ENCODE measurements at places on chromosomes 2 and 18.

- DNase-seq: no peak
Measured at GRCh38 chr2:11775384-11775783, 29.0 kb downstream of the LPIN1 start.

DNA sequence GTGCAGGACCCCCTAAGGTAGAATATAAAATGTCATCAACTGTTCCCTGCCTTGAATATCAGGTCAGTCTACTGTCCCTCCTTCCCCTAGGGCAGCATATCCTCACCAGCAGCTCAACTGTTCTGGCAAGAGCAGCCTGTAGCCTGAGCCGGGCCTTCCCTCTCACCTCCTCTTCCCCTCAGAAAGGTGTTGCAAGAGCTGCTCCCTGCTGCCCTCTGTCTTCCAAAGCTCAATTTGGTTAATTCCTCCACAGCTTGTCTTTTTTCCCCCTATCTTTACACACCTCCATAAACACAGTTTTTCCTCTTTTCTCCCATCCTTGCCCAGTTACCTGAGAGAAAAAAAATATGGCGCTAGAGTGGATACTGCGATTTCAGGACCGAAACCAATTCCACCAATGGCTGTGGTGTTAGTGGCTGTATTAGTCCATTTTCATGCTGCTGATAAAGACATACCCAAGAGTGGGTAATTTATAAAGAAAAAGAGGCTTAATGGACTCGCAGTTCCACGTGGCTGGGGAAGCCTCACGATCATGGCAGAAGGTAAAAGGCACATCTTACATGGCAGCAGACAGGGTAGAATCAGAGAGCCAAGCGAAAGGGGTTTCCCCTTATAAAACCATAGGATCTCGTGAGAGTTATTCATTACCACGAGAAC, 184.7 kb downstream of the MREG start:
- DNase-seq: no peak

GRCh38 chr2:54475919-54476318, 19.8 kb downstream of the SPTBN1 start:
- DNase-seq: no peak

DNA sequence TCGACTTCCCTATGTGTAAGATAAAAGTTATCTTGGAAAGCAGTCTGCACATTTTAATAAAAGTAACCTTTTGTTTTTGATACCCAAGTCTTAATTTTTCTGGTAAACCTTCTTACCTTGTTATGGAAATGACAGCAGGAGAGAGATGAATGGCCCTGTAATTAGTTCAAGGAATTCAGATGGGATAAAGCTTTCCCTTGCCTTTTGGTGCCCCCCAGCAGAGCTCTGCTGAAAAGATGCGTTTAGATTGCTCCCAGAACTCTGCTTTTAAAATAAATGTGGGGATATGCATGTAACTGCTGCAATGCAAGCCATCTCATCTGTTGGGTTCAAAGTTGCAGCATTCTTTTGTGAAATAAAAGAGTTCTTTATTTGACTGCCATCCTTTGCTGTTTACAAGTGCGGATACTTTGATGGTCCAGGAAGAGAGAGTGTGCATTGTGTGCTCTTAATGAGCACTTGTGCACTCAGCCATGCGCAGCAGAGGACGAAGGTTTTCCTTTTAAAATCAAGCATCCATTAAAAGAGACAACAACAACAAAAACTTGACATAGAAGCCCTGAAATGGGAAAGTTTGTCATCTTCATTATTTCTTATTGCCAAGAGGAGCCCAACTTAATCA, 176.7 kb upstream of the ST6GAL2 start:
- no peak for DNase-seq

DNA sequence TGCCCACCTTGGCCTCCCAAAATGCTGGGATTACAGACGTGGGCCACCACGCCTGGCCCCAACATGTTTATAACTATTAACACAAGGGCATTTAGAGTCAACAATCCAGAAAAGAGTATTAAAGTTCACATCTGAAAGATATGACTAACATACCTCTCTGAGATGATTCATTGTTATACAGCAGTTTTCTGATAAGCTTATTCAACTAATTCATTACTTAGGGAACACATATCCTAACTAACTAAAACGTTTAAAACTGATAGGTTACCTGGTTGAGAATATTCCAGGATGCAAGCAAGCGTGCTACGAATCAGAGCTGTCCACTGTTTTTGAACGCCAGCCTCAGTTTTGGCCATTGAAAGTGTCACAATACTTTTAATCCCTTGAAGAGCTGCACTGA, 34.0 kb upstream of the STRN start:
- DNase-seq: no peak

DNA sequence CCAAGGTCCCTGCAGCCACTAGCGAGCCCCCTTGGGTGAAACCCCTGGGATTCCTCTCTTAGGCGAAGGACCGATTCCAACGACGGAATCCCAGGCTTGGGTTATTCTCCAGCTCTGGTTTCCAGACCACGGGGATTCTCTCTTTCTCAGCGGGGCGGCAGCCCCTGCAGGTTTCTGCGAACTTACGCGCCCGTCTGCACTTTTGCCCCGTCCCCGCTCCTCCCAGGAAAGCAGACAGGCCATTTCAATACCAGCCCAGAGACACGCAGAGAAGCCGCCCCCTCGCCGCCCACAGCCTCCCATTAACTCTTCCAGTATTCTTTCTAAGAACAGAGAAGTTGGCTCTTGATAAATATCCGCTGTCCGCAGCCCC, 1.2 kb downstream of the CBLN2 start:
- no peak for DNase-seq

DNA sequence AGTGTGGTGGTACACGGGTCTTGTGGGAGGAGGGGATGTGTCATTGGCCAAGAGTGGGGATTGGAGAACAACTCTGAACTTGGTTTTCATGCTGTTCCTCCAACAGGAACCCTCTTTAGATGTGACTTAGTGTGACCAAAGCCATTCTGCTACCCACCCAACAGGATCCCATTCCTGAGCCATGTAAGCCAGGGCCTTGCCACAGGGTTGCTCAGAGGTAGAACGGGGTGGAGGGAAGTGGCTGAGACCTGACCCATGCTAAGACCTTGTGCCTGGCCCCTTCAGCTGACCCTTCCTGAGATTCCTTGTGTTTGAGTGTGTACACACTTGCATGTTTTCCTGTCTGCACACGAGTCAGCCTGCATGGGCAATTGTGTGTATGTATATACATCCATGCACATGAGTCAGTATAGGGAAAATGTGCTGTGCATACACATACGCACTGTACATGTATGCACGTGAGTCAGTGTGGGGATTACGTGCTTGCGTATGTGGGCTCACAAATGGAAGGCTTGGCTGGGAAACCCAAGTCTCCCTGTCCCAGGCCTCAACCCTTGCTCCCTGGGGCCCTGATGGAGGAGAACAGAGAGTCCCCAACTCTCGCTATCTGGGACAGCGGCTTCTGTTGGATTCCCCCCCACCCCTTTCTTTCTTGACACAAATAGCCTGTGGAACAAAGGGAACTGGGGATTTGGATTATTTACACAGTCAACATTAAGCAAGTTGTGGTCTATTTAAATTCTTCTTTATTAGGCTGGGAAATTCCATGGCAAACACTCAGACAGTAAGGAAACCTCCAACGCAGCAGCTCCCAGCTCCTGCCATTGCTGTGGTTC, 339.8 kb downstream of the DYSF start:
- DNase-seq: peak; percentile 54

Measured in coronary artery (tissue), 2 donors.